Fibroblast of gingiva (primary cell): ENCODE measurements at places on chromosomes 2 and 18.

- DNase-seq = peak; percentile 52
These were observed 1.0 kb downstream of the ZCCHC2 start for GRCh38 chr18:62523631-62524439.

DNA sequence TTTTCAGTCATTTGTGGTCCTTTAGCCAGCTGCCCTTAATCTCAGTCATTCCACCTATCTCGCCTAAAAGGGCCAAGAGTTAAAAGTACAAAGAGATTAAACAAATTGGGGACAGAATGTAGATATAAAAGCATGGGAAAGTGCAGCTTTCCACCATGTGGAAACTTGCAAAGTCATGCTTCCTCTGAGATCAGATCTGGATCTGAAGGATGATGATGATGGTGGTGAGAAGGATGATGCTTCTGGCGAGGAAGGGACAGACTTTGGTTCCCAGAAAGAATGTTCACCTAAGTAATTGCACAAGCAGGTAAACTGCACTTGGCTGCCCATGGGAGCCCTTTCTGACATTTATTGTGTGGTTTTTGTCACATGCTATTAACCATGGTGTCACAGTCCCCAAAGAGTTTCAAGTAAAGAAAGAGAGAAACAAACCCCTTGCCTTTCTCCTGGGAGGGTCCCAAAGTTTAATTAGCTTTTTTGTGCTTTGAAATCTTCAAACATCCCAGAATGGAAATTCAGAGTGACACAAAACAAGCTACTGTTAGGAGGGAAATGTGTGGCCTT, 34.7 kb downstream of the KLF7 start:
- DNase-seq = no peak

- DNase-seq = peak; percentile 79
These were observed 74.0 kb downstream of the PMS1 start for GRCh38 chr2:189858291-189858690.

GRCh38 chr18:10015288-10015701, 101.5 kb downstream of the VAPA start:
- DNase-seq = peak; percentile 30

DNA sequence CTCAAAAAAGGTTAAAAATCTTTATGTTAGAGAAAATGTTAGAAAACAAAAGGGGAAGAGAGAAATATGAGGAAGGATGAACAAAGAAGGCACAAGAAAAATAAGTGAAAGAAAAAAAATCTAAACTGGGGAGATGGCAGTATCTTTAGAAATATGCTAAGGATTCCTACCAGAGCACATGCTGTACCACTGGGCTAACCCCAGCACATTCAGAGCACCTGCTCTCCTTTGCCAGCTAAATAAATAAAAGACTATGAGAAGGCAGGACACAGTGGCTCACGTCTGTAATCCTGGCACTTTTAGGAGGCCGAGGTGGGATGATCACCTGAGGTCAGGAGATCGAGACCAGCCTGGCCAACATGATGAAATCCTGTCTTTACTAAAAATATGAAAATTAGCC, 92.2 kb upstream of the CDKL4 start:
- DNase-seq = no peak

DNA sequence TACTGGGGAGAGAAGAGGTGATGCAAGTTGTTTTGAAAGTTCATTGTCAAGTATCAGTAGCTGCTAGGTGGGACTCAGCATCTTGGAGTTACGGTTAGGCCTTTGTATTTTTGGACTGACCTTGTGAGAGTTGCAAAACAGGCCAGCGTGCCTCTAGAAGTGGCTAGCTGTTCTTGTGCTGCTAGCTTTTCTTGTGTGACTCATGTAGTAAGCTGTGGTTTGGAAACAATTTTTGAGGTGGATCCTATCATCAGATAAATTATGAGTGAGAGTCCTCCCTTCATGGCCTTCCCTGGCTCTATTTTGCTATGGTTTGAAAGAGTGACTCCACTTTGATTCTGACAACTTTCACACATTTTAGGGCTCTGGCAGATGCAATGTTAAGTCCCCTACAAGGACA, 409.2 kb upstream of the HS6ST1 start:
- peak; percentile 83 for DNase-seq

- DNase-seq = peak; percentile 73
These were observed 23.8 kb downstream of the SOWAHC start for GRCh38 chr2:109637749-109638570.

GRCh38 chr2:27627963-27628766, 647 bp downstream of the CCDC121 start:
- DNase-seq = peak; percentile 74

- DNase-seq = no peak
These were observed 18.9 kb upstream of the TMEM163 start for GRCh38 chr2:134737671-134738070.

DNA sequence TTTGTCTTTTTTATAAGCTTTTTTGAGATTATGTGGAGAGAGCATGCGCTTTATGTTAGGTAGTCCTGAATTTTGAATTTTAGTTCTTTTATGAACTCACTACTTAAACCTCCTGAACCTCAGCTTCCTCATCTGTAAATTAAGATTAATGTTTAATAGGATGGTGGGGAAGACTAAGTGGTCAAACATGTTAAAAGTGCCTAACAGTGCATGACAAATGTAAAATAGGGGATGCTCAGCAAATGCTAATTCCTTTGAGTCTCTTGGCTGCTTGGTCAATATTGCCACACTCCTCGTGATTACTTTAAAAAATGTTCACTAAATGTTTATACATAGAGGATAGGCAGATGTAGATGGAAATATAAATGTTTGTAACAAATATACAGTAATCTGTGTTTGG, 6.8 kb downstream of the BIRC6 start:
- peak; percentile 15 for DNase-seq

DNA sequence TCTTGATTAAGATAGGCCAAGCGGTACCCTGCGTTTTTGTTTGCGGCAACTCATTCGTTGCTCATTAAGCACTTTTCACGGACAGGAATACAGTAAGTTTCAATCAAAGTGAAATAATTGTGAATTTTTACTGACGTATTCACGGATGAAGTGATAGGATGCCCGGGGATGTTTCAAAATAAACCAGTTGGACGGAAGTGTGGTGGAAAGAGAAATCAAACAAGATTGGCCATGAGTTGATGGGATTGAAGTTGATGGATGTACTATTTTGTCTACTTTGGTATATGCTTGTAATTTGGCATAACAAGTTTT, 481 bp downstream of the TMEM177 start:
- no peak for DNase-seq

DNA sequence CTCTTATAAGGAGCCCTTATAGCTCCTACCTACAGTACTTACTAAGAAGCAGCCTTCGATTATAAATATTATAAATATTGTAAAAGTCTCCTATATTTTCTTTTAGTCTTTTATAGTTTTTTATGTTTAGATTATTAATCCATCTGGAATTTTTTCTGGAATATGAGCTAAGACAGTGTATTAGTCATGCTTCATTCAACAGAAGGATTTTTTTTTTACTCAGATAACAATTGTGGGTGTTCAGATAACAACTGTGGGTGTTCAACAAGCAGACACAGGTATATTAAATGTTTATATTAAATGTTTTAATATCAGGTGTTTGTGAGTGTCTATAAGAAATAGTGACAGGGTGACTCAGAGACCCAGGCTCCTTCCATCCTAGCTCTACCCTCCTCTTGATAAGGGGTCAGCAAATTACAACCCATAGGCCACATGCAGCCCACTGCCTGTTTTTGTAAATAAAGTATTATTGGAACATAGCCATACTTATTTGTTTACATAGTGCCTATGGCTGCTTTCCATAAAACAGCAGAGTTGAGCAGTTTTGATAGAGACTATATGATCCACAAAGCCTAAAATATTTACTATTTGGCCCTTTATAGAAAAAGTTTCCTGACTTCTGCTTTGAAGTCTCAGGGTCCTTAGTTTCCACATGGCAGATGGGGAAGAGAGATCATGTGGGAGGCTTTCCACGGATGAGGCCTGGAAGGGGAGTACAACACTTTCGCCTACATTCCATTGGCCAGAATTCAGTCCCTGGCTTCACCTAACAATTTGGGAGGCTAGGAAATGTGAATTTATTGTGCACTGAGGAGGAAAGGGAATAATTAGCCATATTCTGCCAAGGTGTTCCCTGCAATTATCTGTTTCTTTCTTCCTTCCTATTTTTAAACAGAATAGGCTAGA, 4.3 kb upstream of the SPATS2L start:
- no peak for DNase-seq

GRCh38 chr2:69162057-69162456, 149.1 kb downstream of the ANTXR1 start:
- DNase-seq = no peak

- peak; percentile 88 for DNase-seq
These were observed 49.0 kb upstream of the BIN1 start for GRCh38 chr2:127155947-127156346.

DNA sequence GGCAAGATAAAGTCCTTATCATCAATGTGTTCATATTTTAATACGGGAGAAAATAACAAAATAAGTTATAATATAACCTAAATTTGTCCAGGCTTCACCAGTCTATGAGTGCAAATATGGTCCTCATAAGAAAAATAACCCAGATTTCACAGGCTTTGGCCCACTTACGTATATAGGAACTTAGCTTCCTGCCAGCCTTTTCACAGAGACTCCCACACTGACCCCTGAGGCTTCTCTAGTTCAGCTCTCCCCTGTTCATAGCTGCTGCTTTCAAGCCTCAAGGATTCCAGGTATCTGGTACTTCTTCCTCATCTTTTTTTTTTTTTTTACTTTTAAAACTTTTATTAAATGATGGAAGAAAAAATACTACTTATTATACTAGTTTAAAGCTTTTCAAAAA, 74.9 kb upstream of the PELI1 start:
- DNase-seq = no peak

- DNase-seq = no peak
These were observed 206.8 kb upstream of the MEIS1 start for GRCh38 chr2:66228128-66228547.

DNA sequence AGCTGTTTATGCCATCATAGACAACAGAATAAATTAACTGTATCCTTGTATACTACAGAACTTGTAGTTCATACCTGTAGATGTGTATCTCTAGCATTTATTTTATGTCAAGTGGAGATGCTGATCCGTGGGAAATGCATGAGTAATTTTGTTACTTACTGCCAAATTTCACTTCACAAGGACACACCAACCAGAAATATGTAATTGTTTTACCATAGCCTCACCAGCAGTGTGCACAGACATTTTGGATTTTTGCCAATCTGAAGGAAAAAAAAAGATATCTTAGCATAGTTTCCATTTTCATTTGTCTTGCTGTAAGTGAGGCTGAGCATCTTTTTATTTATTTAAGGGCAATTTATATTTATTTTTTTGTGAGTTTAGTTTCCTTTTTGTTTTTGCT, 265.1 kb upstream of the OSR1 start:
- DNase-seq = no peak

DNA sequence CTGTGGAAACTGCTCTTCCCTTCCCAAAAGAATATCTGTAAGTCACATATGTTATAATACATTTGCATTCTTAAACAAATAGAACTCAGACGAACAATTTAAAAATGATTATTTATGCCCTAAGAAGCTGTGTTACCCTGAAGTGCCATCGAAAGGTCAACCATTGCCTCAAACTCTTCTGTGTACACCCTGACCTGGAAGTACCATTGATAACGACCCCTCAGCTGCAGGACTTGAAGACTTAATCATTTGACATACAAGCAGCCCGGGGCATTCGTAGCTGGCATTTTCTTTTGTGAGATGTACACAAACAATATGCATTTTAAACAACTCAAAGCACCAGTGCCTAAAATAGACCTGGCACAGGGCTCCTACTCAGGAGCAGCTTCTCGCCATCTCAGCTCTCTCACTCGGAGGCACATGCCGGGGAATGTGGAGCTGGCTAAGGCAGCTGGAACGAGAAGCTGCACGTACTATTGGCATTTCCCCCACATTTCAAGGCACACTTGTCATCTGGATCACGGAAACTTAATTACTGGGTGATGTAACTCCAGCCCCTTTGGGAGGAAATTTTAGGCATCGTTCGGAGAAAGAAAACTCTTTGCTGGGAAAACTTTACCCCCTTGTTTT, 170.0 kb upstream of the GALNT5 start:
- DNase-seq = peak; percentile 91

GRCh38 chr2:64212346-64212745, 68.1 kb upstream of the PELI1 start:
- DNase-seq = peak; percentile 69

- peak; percentile 54 for DNase-seq
These were observed 156.2 kb downstream of the SH3RF3 start for GRCh38 chr2:109285244-109285651.

GRCh38 chr2:65565681-65566080, 133.3 kb upstream of the SPRED2 start:
- DNase-seq = no peak
